Fibroblast of the aortic adventitia (primary cell): ENCODE measurements at places on chromosomes 16 and 17. TPM values are rescaled to one million over a fixed set of nuclear protein-coding genes. Genes with fewer than 3 reads are reported as not detected.

DNA sequence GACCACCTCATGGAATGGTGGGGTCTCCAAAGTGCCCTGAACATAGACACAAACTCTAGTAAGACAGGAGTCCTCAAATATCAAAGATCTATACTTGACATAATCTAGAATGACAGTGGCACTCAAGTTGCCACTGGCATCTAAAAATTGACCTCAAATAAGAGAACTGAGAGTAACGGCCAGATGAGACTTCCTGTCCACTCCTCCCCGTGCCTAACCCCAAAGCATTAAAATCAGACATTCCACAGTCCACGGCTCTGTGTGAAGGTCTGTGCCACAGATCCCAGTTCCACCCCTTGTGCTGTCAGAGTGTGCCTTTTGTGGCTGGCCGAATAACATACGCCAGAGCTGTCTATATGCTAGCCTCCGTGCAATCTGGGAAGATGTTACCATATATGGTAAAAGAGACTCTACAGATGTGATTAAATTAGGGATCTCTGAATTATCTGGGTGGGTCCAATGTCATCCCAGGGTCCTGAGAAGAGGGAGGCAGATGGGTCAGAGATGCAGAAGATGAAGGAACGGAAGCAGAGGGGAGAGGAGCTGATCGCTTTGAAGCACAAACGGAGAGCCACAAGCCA lies 21.0 kb upstream of the EVPL start:
- DNase-seq, result no peak

- peak; percentile 25 for DNase-seq
These were observed 195.5 kb downstream of the FTO start for GRCh38 chr16:53899431-53899830.

GRCh38 chr16:19116711-19117449 lies 3.1 kb downstream of the ITPRIPL2 start:
- DNase-seq, result no peak

DNA sequence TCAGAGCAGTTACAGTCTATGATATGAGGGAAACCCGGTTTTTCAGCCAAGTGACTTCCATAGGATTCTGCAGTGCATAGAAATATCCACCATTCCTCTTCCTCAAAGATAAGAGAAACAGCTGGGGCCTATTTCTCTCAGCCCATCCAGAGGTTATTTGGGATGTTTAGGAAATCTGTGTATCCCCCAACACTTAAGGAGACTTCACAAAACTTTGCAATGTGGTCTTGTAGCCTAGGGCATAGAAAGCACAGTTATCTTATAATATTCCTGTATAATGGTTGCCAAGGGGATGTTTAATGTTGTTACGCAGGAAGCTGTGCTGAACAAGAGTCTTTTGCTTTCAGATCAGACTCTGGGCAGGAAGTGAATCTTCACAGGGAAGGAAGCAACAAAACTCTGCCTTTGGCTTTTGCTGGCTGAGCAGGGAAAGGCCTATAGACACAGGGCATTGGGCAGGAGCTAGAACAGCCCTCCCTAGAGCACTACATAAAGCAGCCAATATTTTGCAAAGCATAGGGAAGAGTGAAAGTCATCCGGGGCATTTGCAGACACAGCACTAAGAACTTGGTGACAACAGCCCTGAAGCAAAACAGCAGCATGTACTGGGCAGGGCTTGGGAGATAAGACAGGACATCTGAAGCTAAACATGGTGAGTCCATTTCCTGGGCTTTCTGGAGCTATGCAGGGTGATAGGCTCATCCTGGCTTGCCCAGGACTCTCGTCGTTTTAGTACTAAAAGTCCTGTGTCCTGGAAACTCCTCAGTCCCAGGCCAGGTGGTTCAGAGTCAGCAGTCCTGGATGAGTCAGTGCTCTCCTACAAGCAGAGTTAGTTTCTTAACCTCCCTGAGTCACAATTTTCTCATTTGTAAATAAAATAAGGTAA lies 18.7 kb upstream of the BEAN1 start:
- DNase-seq, result peak; percentile 63

DNA sequence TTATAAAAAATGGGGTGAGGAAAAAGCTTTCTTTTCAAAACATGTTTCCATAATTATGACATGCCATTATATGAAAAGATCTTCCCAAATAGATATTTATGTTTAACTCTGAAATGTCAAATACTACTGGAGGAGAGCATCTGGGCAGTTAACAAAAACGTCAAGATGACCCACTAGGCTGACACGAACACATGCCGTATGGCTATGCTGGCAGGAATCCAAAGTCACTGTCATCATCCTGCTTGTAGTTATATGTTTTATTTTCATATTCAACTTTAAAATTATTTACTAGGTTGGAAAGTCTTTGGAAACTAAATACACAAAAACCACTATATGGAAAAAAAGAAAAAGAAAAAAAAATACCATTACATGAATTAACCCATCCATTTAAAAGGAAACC lies 27.3 kb downstream of the ANKFY1 start:
- DNase-seq, result no peak

DNA sequence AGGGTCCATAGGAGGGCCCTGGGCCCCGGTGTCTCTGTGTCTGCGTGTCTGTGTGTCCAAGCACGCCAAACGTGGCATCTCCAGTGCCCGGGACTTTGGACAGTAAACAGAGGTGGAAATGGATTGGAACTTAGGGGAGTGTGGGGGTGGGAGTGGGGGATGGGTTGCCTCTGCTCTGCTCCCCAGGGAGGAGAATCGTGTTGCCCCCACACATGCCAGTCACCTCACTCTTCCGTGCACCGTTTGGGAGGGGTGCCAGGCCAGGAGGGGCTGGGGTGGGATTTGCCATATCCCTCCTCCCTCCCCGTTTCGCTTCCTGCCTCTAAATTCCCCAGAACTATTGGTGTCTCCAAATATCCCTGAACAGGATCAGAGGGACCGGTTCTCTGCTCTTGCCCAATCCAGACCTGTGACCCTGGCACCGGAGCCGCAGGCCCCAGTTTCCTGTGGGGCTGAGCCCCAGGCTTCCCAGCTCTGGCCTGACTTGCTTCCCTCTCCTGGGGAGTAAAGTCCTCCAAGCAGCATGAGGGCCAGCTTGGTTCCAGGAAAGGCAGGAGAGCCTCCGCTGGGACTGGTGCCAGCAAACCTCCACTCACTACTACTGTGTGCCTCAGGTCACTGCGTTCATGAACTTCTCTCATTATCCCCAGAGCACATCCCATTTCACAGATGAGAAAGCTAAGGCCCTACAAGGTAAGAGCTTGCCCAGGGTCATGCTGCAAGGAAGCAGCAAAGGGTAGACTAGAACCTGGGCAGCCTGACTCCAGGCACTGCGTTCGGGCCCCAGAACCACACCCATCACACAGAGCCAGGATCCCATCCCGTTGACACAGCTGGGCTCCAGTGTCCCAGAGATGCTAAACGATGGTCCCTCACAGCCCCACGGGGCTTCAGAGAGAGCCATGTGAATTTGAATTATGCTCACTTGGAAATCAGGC lies at the start of gene ASGR1:
Gene ASGR1 (minus strand): TSS at position 54 of the 938 bp plus-strand sequence. CDS start 807 bp downstream, outside the sequence.
- no peak for DNase-seq

- no peak for DNase-seq
These were observed 1257.1 kb upstream of the GOT2 start for GRCh38 chr16:59991171-59991570.

DNA sequence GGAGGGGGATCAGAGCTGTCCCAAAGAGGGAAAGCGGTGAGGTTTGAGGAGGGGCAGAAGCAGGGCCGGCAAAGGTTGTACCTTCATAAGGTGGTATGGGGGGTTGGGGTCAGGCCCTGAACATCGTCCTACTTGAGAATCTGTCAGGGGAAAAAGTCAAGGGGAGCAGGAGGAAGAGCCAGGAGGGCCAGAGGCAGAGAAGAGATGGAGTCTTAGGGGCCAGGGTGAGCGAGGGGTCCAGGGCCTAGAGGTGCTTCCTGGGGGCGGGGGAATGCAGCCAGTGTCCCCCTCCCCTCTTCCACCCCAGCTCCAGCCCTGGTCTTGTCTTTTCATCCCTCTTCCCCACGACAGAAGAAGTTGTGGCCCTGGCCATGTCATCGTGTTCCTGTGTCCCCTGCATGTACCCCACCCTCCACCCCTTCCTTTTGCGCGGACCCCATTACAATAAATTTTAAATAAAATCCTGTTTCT lies 1.3 kb upstream of the PRRT2 start:
- no peak for DNase-seq

DNA sequence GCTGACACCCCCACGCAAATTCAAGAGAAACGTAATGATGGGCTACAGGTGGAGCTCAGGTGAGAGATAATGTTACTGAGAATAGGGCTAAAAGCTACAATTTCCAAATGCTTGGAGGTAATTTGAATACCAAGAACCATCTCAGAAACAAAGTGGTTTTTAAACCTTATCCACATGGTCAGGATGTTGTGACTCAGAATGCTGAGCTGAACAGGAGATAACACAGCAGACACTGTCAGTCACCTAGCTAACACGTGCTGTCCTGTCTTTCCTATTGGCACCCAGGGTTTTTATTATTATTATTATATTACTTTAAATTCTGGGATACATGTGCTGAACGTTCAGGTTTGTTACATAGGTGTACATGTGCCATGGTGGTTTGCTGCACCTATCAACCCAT lies 233.0 kb upstream of the MAF start:
- DNase-seq, result no peak

GRCh38 chr17:35460354-35460851 lies 11.8 kb upstream of the SLFN13 start:
- DNase-seq, result no peak

Gene CD2BP2
- 25.2 and 37.5 TPM in 2 replicates for total RNA-seq

DNA sequence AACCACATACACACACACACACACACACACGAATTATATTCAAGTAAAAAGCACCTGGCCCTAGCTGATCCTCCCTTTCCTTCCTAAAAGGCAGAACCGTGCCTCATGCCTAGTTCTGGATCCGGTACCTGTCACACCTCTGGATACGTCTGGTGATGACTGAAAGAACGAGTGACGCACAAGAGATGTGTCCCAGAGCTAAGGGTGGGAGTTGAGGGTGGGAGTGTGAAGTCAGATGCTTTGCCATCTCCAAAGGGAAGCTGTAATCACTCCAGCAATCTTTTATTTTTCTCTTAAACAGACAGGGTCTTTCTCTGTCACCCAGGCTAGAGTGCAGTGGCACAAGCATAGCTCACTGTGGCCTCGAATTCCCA lies 26.5 kb upstream of the GSG1L start:
- DNase-seq, result no peak

- DNase-seq, result no peak
These were observed 27.2 kb upstream of the METRNL start for GRCh38 chr17:83052241-83052564.

Gene CMIP
- total RNA-seq, result 12.3 and 15.7 TPM in 2 replicates

Gene KCNJ16
- total RNA-seq, result not detected in 2 replicates

Gene CES5A
- total RNA-seq, result not detected in 2 replicates

DNA sequence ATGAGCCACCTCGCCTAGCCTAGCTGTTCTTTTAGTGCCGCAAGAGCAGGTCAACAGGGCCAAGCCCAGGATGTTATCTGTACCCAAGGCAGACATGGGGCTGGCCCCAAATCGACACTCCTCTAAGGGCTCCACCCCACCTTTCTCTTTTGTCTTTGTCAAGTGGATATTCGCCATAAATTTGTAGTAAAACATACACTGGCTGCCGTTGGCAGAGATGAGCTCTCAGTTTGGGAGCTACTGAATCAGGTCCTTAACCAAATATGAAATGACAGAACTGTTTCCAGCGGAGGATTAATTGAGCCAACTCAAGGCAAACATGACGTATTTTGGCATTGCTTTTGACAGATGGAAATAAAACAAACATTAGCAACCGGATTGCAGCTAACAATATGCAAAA lies 556.9 kb upstream of the CDH5 start:
- DNase-seq, result no peak

- DNase-seq, result peak; percentile 69
These were observed 35.7 kb downstream of the ZCCHC14 start for GRCh38 chr16:87457061-87457611.

Gene ALOX12B
- total RNA-seq, result not detected in 2 replicates

Gene TCAP
- total RNA-seq, result 0.36 and 0.49 TPM in 2 replicates

Gene PTGES3L
- total RNA-seq, result 0.18 and 0.65 TPM in 2 replicates

Gene C16orf46
- total RNA-seq, result 0.54 and 0.90 TPM in 2 replicates

GRCh38 chr16:81526935-81527334 lies 82.3 kb downstream of the CMIP start:
- peak; percentile 93 for DNase-seq

Gene FSCN2
- total RNA-seq, result 1.3 and 1.8 TPM in 2 replicates

Gene EVPLL
- not detected in 2 replicates for total RNA-seq

GRCh38 chr17:10837921-10838320 lies at the start of gene PIRT:
Gene PIRT, minus strand, starts transcription at chr17:10838087. Its CDS starts 12,442 bp downstream, at chr17:10825645.
- no peak for DNase-seq

Gene KRT25
- total RNA-seq, result not detected in 2 replicates

DNA sequence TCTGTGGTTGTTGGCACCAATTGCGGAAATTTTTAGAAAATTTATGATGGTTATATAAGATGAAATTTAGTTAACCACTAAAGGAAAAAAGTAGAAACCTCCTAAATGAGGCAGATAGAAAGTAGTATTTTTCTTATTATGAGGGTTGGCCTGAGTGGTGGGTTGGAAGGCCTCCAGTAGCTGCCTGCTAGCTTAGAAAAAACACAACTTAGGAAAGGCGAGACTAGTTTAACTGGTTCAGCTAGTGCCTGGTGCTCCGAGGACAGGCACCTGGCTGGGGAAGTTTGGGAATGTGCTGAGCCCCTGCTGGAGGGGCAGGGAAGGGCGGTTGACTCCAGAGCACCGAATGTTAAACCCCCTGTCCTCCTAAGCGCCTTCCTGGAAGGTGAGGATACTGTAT lies 19.9 kb downstream of the LDHD start:
- peak; percentile 32 for DNase-seq

DNA sequence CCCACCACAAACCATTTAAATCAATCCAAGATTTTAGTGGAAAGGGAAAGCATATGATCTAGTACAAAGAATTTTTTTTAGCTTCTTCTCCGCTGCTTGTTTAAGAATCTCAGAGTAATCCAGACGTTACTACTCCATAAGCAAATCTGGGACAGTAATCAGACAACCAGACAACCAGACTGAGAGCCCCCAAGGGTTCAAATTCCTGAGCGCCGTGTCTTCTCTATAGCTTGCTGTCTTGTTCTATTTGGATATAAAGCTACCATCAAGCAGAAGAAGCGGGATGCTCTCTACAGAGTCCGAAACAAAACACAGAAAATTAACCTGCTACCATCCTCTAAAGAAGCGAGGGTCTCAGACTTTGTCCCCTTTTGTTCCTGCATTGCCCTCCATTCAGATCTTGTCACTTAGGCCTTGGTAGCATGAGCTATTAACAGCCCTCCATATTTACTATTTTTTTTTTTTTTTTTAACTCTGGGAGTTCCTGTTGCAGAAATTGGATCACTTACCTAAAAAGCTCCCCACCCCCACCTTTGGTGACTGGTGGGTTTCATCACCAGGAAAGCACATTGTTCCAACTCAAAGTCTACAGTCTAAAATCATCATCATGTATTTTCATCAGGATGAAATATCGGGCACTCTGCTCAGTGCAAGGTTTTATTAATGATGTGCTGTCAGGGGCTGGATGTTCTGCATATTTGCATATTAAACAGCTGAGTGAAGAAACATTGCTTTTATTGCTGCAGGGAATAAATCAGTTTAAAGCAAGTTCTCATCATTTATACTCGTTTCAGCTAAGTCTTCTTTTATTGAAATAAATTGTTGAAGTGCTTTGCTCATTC lies 576.7 kb downstream of the WWOX start:
- no peak for DNase-seq

- DNase-seq, result peak; percentile 34
These were observed 86.1 kb downstream of the ZDHHC7 start for GRCh38 chr16:84925092-84925772.
